ENCODE measurements at places on chromosomes 5 and 9. TPM values are rescaled to one million over a fixed set of nuclear protein-coding genes. Genes with fewer than 3 reads are reported as not detected.

- DNase-seq, result no peak
Measured at GRCh38 chr9:76223749-76224340, 170.4 kb downstream of the RFK start.

GRCh38 chr5:55711507-55712022, 559 bp downstream of the SLC38A9 start:
- no peak for DNase-seq

GRCh38 chr9:133703591-133704399, 34.4 kb downstream of the SARDH start:
- DNase-seq, result no peak

GRCh38 chr5:83718936-83719495, 1.6 kb downstream of the HAPLN1 start:
- DNase-seq, result no peak

DNA sequence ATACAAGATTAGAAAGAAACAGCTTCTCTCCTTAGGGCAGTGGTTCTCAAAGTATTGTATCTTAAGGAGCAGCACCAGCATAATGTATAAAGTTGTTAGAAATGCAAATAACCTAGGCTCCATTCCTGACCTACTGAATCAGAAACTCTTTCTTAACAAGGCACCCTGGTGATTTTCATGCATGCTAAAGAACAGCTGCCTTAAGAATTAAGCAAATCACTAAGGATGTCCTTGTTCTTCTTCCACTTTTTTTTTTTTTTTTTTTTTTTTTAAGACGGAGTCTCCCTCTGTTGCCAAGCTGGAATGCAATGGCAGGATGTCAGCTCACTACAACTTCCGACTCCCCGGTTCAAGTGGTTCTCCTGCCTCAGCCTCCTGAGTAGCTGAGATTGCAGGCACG, 1095.2 kb upstream of the EDIL3 start:
- no peak for DNase-seq

DNA sequence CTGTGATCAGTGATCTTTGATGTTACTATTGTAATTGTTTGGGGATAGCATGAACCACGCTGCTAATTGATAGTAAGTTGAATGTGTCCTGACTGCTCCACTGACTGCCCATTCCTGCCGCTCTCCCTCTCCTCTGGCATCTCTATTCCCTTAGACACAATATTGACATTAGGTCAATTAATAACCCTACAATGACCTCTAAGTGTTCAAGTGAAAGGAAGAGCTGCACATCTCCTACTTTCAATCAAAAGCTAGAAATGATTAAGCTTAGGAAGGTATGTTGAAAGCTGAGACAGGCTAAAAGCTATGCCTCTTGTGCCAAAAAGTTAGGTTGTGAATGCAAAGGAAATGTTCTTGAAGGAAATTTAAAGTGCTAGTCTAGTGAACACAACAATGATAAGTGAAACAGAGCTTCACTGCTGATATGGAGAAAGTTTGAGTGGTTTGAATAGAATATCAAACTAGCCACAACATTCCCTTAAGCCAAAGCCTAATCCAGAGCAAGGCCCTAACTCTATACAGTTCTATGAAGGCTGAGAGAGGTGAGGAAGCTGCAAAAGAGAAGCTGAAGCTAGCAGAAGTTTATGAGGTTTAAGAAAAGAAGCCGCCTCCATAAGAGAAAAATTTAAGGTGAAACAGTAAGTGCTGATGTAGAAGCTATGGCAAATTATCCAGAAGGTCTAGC, 12.9 kb downstream of the CLINT1 start:
- DNase-seq, result no peak

GRCh38 chr5:109711673-109712072, 21.9 kb downstream of the MAN2A1 start:
- no peak for DNase-seq

GRCh38 chr9:127778280-127779135, at the start of gene SH2D3C:
SH2D3C (minus strand) TSS chr9:127778666; CDS start chr9:127778627, 39 bp downstream.
- DNase-seq, result no peak

GRCh38 chr9:70639853-70640814, 225.7 kb upstream of the KLF9 start:
- peak; percentile 56 for DNase-seq

- peak; percentile 83 for DNase-seq
Measured at GRCh38 chr5:43078956-43079355, 38.8 kb upstream of the ANXA2R start.

- no peak for DNase-seq
Measured at GRCh38 chr9:5416953-5417352, 20.8 kb downstream of the PLGRKT start.

GRCh38 chr9:36929350-36929675, 104.8 kb downstream of the PAX5 start:
- DNase-seq, result no peak

DNA sequence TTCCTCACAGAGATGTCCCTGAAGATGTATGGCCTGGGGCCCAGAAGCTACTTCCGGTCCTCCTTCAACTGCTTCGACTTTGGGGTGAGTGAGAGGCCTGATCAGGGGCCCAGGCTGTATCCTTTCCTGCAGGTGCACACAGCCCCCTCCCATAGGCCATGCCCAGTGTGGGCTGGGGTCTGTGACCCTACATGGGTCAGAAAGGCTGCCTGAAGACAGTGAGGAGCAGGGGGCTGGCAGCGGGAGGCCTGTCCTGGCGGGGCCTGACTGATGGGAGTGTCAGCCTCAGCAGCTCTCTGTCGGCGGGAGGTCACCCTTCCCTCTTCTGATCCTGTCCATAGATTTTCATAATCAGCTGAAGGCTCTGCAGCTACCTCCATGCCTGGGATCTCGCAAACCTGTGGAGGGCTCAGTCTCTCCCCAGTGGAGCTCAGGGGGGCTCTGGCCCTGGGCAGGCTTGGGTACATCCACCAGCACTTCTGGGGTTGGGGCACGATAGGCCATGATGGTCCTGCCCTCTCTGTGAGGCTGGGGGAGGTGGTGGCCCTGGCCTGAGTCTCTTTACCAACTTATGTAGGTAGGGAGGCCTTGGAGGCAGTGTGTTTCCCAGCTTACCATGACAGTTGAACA, 98.5 kb downstream of the CACNA1B start:
- no peak for DNase-seq

- DNase-seq, result no peak
Measured at GRCh38 chr5:16147179-16147900, 32.3 kb downstream of the MARCHF11 start.

DNA sequence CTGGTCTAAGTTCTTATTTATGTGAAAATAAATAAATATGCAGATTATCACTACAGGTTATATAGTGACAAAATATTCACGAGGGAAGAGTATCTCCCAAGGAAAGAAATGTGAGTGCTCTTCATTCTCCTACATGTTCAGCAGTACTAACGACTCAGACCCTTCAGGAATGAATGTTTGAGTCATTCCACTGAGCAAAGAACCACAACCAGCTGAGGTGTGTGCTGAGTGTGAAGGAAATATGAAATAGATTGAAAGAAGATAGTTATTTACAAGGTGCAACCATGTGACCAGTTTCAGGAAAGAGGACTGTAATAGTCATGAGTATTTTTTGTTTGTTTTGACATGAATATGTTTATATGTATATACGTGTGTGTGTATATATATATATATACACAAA, 228.7 kb downstream of the TUSC1 start:
- DNase-seq, result no peak

- no peak for DNase-seq
Measured at GRCh38 chr9:115442054-115442453, 324.1 kb upstream of the TNC start.

DNA sequence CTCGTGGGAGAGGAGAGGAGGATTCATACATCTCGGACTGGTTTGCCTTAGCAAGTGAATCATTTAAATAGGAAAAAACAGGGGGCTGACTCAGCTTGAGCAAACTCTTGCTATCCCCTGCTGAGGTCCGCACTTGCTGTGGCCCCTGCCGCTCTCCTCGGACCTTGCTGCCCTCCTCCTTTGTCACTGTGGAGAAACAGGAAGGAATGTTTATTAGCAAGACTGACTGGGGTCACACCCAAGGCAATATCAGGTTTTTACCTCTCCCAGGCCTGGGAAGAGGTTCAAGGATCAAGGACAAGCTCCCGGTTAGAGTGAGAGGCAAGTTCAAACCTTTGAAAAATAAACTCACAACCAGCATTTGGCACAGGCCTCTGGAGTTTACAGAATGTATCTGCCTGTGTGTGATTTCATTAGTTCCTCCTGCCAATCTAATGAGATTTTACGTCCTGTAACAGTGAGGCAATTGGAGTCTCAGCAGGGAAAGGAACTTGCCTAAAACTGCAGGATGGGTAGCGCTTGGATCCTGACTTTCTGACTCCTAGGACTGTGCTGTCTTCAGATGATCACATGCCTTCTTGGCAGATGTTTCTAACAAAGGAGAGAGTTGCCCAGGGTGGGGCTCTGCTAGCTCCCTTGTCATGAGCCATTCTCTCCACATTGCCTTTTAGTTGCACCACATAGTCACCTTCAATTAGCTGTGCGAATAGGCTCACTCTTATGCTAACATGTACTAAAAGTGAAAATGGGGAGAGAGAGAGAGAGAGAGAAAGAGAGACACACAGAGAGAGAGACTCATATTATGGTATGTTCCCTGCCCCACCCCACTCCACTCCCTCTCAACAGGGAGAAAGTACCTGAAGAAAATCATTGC, 108.6 kb upstream of the CDKN2B start:
- peak; percentile 93 for DNase-seq

DNA sequence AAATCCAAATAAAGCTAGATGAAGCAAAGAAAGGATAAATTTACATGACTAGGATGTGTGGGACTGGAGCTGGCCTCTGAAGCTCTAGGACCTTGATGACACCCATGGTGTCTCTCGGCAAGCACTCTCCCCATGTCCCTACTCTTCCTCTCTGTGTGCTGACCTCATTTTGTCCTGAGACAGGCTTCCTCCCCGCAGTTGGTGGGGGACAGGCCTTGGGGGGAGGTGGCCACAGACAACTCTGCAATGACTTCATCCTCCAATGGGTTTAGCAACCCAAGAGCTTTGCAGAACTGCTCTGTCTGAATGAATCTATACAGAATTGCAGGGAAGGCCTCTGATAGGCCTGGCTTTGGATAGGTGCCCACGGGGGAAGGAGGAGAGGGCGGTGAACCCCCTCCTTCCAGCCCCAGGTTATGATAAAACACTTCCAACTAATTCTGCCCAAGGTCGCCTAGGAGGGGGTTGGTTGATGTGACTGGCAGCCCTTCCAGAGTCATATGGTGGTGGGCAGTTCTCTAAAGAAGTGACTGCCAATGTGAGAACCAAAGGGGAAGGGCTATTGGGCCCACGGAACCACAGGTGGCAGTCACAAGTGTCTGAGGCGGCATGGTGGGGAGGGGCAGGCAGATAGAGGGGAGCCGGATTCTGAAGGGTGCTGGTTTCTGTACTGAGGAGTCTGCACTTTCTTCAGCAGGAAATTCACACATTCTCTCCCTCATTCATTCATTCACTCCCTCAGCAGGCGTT, 6.0 kb downstream of the SLC6A7 start:
- no peak for DNase-seq

DNA sequence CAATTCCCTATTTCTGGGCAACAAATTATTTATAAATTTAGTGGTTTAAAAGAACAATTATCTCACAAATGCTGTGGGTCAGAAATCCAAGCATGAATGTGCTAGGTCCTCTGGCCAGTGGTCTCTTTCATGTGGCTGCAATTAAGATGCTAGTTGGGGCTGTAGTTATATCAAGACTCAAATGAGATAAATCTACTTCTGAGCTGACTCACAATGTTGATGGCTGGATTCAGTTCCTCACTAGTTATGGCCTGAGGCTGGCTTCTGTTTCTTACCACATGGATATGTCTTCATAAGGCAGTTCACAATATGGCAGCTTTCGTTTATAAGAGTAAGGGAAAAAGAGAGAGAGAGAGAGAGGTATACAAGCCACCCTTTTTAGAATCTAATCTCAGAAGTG, 717.0 kb downstream of the PRELID2 start:
- peak; percentile 2 for DNase-seq

- DNase-seq, result no peak
Measured at GRCh38 chr9:36967997-36968396, 66.1 kb downstream of the PAX5 start.

DNA sequence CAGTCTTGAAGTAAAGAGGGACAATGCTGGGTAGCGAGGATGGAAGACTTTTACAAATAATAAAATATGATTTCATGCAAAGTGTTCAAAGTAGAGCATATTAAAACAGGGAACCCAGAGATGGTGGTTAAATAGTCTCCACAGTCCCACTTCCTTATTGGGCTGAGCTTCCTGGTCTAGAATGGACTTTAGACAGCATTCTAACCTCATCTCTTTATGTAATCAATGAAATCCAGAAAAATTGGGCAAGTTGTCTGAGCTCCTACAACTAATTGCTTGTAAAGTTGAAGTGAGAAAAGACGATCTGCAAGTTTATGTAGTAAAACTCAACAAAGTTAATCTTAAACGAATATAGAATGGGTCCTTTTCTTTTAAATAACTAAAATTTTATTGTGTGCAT, 328.9 kb downstream of the PJA2 start:
- DNase-seq, result no peak

DNA sequence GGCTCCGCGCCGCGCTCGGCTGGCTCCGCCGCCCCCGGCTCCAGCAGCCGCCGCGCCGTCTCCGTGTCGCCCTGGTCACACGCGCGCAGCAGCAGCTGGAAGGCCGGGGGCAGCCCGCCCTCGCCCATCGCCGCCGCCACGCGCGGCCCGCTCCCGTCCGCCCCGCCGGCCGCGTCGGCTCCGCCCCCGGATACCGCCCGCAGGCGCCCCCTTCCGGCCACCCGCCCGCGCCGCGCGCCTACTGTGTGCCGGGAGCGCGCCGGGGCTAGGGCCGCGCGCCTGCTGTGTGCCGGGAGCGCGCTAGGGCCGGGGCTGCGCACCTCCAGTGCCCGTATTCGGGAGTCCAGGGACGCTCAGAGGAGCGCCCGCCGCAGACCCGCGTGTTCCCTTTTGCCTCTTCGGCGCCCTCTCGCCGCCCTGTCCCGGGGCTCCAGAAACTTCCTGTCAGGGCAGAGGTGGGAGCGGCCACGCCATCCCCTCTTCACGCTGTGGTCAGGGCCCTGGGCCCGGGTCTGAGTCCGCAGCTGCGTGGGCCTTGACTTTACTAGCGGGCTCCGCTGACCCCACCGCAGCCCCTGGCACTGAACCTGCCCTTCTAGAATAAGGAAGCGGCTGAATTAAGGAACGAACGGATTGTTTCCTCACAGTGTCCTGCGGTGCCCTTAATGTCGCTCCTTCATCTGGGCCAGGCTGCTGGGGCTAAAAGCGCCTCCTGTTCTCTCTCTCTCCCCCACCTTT, at the start of gene ANKS6:
Gene ANKS6 (minus strand): TSS at position 192 of the 738 bp plus-strand sequence. CDS start 64 bp downstream, at position 128.
- peak; percentile 62 for DNase-seq

DNA sequence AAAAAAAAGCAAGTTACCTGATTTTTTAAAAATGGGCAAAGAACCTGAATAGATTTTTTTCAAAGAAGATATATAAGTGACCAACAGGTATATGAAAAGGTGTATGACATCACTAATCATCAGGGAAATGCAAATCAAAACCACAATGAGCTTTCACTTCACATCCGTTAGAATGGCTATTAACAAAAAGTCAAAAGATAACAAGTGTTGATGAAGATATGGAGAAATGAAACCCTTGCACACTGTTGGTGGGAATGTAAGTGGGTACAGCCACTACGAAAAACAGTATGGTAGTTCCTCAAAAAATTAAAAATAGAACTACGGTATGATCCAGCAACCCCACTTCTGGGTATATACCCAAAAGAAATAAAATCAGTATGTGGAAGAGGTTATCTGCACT, 134.8 kb downstream of the UGCG start:
- no peak for DNase-seq

PPP3R2 gene
- total RNA-seq, result not detected

COL15A1 gene
- total RNA-seq, result 2.9 TPM

PTGES gene
- total RNA-seq, result 1.0 TPM

PIP5KL1 gene
- total RNA-seq, result 1.6 TPM

ZNF618 gene
- 4.6 TPM for total RNA-seq

IL33 gene
- 3.9 TPM for total RNA-seq

GRXCR2 gene
- not detected for total RNA-seq

GAPT gene
- not detected for total RNA-seq

Data from M059J (cell line).